Activated CD8-positive, alpha-beta T cell treated with anti-CD3 and anti-CD28 coated beads for 36 hours (primary cell): ENCODE measurements at places on chromosomes 1 and 21.
A peak's percentile ranks its signal among the peaks of the same experiment; 100 is the strongest.

- no peak for DNase-seq
Measured at GRCh38 chr1:229286099-229286766, 15.3 kb downstream of the RAB4A start.

DNA sequence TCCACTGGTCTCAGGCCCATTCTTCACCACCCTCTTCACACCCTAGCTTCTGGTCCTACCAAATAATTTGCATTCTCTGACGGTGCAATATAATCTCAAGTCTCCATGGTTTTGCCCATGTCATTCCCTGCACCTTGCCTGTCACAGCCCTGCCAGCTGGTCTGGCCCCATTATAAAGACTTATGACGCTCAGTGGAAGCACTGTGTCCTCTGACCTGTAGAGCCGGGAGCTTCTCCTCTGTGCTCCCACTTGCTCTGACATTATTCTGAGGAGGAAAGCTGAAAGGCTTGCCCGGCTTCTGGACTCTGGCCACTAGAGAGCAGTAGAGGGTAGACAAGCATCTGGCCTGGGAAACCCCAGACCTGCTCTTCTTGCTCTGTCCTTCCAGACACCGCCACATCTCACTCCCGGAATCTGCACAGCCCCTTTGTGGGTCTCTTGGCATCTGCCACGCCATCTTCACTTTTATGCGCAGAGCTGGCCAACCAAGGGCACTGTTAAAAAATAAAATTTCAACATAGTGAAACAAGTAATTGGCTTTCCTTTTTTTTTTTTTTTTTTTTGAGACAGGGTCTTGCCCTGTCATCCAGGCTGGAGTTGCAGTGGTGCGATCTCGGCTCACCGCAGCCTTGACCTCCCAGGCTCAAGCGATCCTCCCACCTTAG lies 44.4 kb downstream of the NENF start:
- peak; percentile 87 for DNase-seq

GRCh38 chr1:196442366-196442765 lies 165.9 kb downstream of the KCNT2 start:
- no peak for DNase-seq

DNA sequence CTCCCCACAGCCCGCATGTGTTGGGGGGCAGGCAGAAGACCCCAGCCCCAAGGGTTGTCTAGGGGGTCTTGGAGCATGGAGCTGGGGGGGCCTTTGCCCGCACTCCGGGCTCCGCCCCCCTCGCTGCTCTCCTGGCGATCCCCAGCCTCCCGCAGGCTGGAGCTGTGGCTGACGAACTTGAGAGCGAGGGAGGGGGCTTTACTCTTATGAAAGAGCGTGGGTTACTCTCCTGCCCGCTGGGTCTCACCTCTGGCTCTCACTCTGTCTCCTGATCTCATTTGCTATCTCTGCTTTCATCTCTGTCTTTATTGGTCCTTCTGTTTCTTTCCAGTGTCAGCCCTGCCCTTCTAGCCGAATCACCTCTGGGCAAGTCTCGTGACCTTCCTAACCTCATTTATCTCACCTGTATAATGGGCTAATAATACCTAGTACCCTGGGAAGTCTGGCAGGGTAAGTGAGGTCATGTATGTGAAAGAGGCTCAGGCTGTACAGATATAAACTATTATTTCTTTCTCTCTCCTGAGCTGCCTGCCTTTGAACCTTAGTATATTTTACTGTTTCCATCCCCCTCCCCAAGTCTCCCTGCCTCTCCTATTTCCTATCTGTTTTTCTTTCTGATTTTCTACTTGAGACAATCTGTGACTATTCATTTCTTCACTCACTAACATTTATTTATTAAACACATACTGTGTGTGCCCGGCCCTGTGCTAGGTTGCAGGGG lies 731 bp downstream of the EFNA4 start:
- DNase-seq = peak; percentile 61

GRCh38 chr21:35256468-35256988 lies 207.4 kb upstream of the RUNX1 start:
- no peak for DNase-seq

GRCh38 chr1:25537153-25537831 lies 6.1 kb upstream of the LDLRAP1 start:
- no peak for DNase-seq
